ENCODE measurements at places on chromosomes 5 and 9.

DNA sequence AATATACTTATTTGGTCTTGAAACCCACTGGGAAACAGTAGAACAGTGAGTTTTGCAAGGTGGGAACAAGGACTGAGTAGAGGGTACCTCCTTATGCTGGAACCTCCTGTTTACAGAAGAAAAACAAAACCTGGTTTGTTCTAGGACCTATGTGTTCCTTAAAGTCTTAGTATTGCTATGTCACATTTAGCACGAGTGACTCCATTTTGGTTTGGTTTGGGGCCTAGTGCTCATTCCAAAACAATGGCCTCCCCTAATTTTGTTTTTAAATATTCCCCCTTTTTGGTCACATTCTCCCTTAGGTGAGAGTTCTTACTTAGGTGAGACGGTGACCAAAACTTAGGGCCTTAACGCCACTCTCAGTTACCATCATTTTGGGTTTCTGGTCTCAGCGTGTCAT, 6.2 kb upstream of the NANS start:
- no peak for DNase-seq

- no peak for DNase-seq
Observed at GRCh38 chr5:145887976-145888574, 15.3 kb upstream of the GRXCR2 start.

DNA sequence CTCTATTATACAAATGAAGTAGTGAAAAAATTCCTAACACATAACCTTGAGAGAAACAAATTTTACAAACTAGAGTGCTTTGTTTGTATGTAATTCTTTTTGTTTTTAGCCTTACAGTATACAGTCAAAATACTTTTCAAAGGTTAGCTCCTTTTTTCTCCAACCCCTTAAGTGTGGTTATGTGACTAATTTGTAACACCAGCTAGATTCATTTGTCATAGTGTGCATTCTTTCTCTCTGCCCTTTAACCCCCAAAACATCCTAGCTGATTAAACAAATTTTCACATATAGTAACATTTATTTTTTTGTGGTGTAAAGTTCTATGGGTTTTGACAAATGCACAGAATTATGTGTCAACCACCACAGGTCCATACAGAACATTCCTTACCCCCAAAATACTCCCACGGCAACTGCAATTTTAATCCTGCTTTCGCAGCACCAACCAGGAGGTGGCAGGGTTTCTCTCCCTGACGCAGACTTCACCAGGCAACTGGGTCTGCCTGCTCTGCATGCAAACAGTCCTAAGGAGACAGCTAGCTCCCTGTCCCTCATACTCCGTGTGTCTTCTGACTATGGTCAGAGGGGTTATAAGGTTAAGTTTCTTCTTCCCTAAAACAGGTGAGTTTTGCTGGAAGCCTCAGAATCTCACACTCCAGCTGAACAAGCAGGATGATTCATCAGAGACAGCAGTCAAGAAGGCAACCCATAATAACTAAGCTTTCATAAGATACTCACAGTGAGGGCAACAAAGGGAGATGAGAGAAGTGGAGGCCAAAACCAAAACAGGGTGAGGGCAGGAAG, 44.5 kb upstream of the NR5A1 start:
- no peak for DNase-seq

- DNase-seq = no peak
Observed at GRCh38 chr5:160167624-160168165, 48.4 kb upstream of the PWWP2A start.

GRCh38 chr5:17413691-17414090, 84.3 kb upstream of the TAF11L2 start:
- no peak for DNase-seq

- DNase-seq = no peak
Observed at GRCh38 chr9:127130661-127131538, 8.5 kb upstream of the ANGPTL2 start.

GRCh38 chr9:122127396-122127798, 32.2 kb downstream of the NDUFA8 start:
- no peak for DNase-seq

DNA sequence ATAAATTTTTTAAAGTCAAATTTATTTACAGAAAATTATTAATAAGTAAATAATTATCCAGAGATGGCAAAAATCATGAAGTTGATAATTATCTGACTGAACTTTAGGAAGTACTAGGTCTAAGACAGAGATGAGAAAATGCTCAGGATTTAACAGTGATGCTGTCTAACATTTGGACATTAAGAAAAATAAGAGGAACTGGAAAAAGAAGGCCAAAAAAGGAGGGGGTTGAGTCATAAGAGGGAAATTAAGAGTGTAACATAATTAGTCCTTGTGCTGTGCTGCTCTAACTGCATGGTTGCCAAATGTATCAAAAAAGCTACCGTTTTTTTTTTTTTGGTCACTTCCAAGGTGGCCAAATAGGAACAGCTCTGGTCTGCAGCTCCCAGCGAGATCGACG, 35.4 kb upstream of the TUT7 start:
- no peak for DNase-seq

DNA sequence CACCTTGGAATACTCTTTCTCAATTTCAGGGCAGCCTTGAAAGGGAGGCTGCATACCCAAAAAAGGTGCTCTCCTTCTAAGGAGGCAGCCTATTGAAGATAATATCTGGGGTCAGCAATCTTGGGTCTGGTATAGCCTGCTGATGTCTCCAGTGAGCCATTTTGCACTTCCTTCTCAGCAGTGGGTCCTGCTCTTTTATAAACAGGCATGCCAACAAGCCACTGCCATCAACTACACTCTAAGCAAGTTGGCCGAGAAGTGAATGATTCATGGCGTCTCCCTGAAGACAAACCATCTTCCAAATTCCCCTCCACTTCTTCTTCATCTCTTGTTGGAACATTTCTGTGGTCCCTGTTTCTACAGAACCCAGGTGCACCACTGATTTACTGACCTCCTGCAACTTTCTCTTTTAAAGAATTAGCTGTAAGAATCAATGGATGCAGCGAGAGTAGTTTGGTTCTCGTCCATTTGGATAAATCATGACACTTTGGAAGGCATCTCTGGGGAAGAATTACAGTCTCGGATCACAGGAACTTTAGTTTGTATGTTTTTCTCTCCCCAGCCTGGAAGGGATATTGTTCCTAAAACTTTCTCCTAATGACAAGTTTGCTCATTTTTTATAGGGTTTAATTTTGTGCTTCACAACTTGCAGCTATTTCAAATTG, 108.3 kb downstream of the INSYN2B start:
- DNase-seq = no peak

DNA sequence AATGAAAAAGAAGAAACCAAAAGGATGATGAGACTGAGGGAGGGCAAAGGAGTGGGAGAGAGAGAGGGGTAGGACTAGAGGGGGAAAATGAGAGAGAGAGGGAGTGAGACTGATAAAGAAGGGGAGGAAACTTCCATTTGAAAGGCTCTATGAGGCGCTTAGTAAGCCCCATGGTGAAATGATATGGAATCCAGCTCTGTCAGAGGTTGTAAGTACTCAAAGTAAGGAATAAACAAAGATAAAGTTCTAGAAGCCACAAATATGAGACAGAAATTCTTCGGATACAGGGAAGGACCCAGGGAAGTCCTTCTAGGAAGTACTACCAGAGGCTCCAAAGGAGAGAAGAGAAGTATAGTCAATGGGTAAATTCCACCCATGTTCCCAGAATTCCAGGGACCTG, 21.7 kb upstream of the VLDLR start:
- no peak for DNase-seq

- DNase-seq = no peak
Observed at GRCh38 chr9:35847792-35848572, 19.0 kb downstream of the TMEM8B start.

DNA sequence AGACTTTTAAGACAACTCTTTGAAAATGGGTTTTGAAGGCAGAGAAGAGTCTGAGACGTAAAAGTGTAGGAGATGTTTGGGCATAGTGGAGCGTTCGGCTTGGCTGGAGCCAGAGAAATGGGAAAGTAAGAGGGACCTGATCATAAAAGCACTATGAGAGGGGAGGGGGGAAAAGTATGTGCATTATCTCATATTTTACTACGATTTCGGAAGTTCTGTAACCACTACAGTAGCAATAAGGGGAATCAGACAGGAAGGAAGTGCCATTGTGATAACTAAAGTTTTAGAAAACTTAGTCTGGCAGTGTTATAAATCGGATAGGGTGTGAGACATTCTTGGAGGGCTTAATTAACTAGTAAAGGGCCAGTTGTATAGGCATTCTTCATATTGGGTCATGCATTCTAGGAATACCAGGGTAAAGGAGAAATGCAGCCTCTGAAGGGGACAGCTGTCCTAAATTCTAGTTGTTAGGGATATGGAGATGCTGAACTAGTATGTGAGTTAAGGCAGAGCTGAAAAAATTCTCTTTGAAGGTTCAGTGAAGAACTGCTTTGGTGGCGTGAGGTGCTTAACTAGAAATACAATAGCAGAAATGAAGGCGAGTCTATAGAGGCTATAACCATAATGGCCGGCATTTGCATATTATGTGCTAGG, 83.8 kb upstream of the FREM1 start:
- no peak for DNase-seq

DNA sequence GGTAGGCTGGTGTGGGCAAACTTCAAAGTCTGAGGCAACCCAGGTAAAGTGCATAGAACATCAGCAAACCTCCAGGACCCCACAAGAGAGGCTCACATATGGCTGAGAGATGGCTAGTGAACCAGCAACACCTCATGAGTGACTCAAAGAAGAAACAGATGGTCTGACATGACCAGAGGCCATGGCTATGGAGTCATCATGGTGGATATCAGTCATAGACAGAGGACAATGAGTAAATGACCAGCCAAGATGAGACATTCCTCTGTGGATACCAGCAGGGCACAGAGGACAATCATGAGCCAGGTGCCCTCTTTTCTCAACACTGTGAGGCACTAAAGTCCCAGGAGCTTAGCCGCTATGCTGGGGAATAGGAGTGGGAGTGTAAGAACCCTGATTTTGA, 180.8 kb downstream of the RASEF start:
- no peak for DNase-seq

GRCh38 chr9:134005381-134005780, 13.3 kb upstream of the VAV2 start:
- no peak for DNase-seq

DNA sequence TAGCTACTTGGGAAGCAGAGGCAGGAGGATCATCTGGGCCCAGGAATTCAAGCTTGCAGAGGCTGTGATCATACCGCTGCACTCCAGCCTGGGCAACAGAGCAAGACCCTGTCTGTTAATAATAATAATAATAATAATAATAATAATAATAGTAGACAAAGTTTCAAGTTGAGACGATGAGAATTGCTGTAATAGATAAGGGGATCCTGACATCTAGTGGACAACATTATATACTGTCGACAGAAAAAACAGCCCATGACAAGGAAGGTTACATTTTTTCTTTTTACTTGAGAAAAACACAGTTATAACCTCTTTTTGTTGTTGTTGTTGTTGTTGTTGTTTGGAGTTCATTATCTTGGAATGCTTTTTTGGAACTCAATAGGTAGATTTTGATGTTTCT, 35.3 kb downstream of the NDFIP1 start:
- no peak for DNase-seq

DNA sequence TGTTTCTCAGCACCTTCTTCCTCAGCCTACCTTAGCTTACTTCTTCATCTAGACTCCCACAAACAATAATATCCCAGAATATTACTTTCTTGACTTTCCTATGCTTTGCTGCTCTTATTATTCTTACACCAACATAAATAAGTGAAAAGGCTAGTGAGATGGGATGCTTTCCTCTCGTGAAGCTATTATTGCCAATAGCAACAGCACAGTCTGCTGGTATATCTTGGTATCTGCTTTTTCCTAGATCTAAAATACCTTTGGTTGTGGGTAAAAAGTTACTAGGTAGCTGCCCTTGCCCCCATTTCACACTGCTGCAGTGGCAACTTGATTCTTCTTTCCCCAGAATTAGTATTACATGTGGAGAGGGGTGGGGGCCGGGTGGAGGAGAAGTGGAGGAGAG, 26.1 kb upstream of the GLIPR2 start:
- DNase-seq = no peak

DNA sequence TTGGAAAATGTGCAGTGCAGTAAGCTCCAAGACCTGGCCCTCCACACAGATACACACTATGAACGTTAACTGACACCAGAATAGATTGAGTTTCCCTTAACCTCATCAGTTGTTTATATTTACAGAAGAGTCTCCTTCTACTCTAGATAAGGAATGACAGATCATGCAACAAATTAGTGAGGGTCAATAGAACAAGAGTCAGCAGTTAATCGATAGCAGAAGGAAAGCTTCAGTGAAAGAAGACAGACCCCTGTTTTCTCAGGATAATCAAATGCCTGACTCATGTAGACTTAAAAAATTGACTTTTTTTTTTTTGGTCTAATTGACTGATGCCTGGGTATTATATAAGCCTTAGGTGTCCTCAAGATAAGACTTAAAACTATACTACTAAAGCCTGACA, 179.9 kb downstream of the DTWD2 start:
- DNase-seq = no peak

- peak; percentile 94 for DNase-seq
Observed at GRCh38 chr9:14251154-14252071, 62.5 kb downstream of the NFIB start.

DNA sequence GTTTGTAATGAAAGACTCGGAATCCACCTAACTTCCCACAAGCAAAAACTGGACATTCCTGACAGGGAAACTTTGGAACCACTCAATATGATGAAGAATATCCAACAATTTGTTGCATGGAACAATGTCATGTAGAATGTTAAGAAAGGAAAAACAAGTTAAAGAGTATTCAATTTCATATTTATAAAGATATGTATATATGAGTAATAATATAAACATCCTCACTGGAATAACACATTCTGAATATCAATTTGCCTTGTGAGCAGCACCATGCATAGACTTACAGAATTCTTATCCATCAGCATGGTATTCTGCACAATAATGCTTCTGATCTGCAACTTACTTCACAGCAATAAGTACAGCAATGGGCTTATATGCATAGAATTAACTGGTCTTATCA, 650.3 kb downstream of the SEMA5A start:
- no peak for DNase-seq

DNA sequence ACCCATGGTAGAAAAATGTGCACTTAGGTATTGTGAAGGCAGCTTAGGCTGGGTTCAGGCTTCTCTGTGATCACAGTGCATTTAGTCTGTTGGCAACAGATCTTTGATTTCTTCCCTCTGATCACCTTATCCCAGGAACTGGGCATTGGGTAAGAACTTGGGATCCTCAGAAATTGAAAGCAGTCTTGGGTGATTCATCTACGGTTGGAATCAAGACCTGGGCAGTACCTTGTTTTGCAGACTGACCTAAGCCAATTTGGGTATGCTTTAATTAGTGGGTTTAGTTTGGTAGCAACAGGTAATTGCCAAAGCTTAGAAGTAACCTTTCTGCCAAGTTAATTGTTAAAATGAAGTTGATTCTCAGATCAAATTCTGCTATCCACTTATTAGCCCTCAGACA, 17.8 kb downstream of the ENTREP1 start:
- DNase-seq = no peak

GRCh38 chr5:39783756-39784421, 359.1 kb upstream of the DAB2 start:
- no peak for DNase-seq

- no peak for DNase-seq
Observed at GRCh38 chr9:83669067-83669466, 38.7 kb downstream of the UBQLN1 start.

DNA sequence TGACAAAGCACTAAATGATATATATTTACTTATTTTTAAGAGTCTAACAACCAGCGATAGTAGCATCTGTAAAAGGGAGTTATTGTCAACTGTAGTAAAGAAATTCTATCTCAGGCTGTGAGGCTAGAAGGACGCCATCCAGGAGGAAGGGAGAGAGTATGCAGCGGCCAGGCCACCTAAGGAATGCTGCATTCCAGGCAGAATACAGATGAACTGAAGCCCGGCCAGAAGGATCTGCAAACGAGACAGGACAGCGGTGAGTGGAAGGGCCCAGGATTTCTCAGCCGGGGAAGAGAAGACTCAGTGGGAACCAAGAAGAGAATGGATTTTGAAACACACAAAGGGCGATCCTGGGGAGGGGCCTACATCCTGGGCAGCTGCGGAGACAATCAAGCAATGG, 7.4 kb downstream of the RETREG1 start:
- DNase-seq = no peak
